ENCODE measurements at places on chromosomes 5 and 9.

GRCh38 chr5:181189962-181190710 is 14.9 kb downstream of the TRIM7 start:
- no peak for DNase-seq

DNA sequence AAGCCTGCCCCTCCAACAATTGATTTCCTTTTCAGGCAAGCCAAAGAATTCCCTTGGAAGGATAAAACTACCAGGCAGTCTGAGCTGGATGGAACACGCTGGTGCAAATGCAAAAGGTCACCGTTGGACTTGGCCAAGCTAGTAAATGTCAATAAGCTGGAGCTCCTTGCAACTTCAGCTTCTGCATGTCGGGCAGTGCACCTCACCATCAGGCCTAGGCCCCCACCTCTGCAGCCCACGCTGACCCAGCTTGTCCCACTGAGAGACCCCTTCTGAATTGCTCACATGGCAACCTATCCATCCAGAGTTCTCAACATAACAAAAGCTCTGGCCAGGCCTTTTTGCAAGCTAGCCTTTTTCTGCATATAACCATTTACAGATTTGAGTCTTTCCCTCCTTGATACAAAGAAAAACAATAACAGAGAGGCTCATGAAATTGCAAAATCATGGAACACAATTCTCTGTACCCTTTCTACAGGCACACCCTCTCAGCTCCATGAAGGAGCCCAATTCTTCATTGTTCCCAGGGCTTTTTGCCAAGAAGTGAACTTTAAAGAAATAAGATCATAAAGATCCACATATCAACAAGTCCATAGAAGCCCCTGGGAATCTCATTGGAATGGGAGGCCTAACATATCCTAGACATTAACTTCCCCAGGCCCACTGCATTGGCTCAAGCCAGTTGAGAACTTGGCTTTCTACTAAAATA is 123.9 kb upstream of the SLIT3 start:
- DNase-seq = no peak

GRCh38 chr9:123784518-123784917 is 145.4 kb downstream of the DENND1A start:
- peak; percentile 97 for DNase-seq

DNA sequence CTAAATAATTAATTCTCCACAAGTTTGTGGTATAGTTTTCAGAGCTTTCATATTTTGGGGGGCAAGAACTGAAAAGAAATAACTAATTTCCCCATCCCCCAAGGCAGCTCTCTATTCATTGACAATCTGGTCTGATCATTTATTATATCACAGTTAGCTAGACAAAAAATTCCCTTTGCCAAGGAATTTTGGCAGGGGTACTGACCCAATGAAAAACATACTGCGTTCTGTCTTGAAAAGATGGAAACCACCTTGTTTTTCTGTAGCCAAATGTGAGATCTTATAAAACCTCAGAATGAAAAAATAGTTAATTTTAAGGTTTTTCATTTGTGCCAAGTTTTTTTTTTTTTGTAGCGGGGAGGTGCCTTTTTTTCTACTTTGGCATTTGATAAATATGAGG is 1008.9 kb downstream of the EFNA5 start:
- no peak for DNase-seq

All from fibroblast of upper back skin (primary cell).